CD4-positive, alpha-beta T cell treated with Interleukin-15 for 1 hour (primary cell): ENCODE measurements at places on chromosomes 11 and 22.
A peak's percentile ranks its signal among the peaks of the same experiment; 100 is the strongest.

- DNase-seq, result no peak
Measured at GRCh38 chr11:115705200-115705599, 201.0 kb upstream of the CADM1 start.

- no peak for DNase-seq
Measured at GRCh38 chr11:58503361-58503856, 4.5 kb downstream of the OR5B21 start.

GRCh38 chr11:96324912-96325311, 18.1 kb downstream of the MAML2 start:
- DNase-seq, result no peak

DNA sequence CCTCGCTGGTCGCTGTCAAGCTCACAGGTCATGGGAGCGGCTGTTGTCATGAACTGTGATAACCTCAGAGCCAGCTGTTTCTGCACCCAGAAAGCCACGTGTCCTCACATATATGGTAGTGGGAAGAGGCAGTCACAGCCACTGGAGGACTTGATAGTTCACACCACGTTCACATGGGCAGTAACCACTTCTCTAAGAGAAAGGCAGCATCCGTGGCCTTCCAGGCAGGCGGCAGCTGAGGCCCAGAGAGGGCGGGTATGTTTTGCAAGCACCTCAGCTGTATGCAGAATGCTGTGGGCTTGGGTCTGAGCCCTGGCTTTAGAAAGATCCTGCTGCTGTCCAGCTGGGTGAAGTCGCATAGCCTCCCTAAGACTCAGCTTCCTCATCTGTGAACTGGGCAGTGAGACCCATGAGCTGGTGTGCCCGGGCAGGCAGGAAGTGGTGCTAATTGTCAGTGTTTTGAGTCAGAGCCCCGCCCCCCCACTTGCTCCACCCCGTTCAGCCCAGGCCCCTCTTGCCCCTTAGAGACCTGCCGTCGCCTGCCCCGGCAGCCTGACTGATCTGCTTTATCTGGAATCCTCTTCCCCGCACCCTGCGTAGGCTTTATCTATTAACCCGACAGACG, 13.3 kb downstream of the TTC38 start:
- peak; percentile 67 for DNase-seq

DNA sequence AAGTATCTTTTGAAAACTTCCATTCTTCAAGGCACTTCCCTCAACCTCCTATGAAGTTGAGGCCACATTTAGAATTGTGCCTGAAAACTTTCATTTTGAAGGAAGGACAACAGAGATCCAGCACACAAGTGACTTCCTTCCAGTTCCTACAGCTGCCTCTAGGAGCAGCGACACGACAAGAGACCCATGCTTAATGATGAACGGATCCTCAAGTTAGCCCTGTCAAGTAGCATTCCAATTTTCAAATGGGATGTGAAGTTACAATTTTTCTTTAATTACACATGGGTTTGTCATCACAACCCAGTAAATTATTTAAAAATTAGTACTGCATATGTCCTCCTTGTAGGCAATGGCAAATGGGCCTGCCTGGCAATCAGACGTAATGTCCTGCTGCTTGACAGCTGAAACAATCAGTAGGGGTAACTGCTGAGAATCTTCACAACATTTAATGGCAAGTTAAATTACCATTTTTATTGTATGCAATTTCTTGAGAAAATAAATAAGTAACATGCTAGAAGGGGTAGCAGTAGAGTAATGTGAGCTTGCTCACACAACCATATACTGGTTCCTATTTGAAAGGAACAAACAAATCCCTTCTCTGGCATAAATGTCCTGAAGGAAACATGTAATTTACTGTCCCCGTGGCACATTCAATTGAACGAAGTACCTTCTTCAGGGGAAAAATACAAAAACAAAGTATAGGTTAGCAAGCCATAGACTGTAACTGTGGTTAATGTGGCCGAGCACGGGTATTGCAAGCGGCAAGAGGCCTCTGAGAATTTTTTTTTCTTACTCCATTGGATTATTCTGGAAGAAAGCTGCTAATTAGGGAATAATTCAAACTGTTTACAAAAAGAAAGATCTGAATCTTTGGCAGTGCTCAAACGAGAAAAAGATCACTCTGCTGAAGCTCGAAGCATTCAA, 288.3 kb downstream of the CADM1 start:
- DNase-seq, result no peak
